ENCODE measurements at places on chromosomes 11 and 22.

- DNase-seq: no peak
These were observed 205.6 kb downstream of the ADAMTS15 start for GRCh38 chr11:130653838-130654636.

DNA sequence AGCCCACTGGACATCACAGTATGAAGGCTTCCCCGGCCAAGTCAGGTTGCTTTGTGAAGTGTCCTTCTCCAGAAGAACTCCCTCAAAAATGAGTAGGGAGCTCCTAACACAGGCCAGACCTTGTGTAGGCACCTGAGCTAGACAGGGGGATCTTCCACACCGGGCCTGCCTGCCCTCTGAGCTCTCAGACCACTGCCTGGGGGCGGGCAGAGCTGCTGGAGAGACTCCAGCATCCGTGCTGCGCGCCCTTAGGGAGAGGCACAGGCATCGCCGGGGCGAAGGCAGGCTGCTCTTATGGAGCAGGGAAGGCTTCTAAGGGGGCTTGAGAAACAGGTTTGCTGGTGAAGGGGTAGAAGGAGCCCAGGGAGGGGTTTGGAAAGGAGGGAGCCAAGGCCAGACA, 4.4 kb downstream of the KCNJ5 start:
- no peak for DNase-seq

DNA sequence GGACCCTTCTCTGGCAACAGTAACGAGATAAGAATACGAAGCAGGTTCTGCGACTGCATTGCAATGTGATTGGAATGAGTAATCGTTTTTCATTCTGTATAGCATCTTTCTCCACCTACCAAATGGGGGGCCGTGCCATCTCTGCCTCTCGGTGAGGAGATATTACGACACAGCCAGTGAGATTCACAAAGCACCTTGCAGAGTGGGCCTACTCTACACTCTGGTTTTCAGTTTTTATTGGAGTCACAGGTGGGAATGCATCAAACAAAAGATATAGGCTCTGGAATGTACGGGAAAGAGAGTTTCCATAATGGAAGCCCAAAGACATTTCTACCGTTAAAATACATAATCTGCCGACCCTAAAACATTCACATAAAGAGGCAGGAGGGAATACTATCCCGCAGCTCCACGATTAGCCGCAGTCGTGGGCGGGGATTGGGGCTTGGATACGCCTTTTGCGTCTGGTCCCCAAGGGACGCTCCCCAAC, 423 bp upstream of the RTN3 start:
- DNase-seq: no peak

GRCh38 chr11:44326615-44327475, 16.9 kb upstream of the ALX4 start:
- no peak for DNase-seq

DNA sequence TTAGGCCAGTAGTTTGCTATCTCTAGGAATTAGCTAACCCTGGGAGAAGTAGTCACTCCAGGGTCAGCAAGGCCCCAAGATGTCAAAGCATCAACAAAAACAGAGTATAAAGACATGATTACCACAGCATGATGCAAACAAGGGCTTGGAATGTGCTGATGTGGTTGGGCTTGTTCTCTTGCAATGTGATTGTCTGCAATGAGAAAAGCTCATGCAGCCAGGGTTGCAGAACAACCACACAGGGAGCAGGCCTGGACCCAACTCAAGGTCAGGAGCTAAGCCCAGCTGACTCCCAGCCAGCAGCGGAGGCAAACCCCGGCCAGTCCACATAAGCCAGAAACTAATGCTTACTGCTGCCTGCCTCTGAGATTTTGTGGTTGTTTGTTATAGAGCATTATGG, 132.4 kb upstream of the ZC3H12C start:
- no peak for DNase-seq

Data from AML-193 (cell line).